ENCODE measurements at places on chromosomes 6 and 20.
A peak's percentile ranks its signal among the peaks of the same experiment; 100 is the strongest.

- no peak for DNase-seq
Observed at GRCh38 chr6:33241968-33242367, 29.7 kb downstream of the VPS52 start.

DNA sequence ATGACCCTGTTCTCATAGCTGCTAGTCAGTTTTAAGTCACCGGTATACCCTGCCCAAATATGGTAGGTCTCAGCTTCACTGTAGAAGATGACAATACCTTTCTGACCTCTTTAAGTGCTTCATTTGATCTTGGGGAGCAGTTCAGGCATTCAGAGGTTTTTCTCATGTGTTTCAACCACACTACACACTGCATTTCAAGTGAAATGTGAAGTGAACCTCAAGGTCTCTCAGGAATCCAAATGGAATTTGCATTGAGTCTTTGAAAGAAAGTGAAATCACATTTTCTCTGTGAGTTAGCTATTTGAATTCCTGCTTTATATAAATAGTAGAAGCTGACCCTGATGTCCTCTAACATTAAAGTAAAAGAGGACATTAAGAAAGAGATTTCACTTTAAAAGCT, 461.6 kb downstream of the ADGRB3 start:
- DNase-seq: no peak

GRCh38 chr6:102813489-102814275, 1420.2 kb downstream of the GRIK2 start:
- no peak for DNase-seq

DNA sequence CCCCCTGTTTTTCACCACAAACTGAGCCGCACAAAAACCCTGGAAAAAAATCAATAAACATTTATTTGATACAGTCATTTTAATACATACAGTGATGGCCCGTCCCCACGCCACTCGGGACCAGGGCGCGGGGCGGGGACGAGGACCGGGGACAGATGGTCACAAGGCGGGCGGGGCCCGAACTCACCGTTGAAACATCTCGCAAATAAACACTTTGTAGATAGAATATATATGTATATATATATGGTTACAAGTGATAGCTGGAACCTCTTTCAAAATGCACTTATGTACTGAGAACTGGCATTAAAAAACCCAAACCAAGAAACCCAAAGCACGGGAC, 418 bp upstream of the UCKL1 start:
- no peak for DNase-seq

- DNase-seq: no peak
Observed at GRCh38 chr6:170248861-170249600, 41.8 kb downstream of the DLL1 start.

- no peak for DNase-seq
Observed at GRCh38 chr20:57342829-57343228, 8.2 kb upstream of the RAE1 start.

DNA sequence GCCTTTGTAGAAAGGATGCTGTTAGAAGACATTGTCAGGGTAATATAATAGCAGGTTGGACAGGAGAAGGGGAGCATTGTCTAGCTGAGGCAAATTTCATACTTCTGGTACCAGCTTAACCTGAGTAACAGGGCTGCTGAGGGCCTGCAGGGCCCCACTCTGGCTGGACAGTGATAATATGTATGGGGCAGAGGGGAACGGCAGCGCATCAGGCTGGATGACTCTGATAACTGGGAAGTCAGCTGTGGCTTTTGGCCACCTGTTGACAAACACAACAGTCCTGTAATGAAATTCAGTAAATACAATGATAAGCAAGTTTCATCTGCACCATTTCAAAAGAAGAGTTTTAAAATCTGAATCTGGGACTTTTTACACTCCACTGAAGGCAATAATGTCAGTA, 259.9 kb upstream of the CNR1 start:
- no peak for DNase-seq

DNA sequence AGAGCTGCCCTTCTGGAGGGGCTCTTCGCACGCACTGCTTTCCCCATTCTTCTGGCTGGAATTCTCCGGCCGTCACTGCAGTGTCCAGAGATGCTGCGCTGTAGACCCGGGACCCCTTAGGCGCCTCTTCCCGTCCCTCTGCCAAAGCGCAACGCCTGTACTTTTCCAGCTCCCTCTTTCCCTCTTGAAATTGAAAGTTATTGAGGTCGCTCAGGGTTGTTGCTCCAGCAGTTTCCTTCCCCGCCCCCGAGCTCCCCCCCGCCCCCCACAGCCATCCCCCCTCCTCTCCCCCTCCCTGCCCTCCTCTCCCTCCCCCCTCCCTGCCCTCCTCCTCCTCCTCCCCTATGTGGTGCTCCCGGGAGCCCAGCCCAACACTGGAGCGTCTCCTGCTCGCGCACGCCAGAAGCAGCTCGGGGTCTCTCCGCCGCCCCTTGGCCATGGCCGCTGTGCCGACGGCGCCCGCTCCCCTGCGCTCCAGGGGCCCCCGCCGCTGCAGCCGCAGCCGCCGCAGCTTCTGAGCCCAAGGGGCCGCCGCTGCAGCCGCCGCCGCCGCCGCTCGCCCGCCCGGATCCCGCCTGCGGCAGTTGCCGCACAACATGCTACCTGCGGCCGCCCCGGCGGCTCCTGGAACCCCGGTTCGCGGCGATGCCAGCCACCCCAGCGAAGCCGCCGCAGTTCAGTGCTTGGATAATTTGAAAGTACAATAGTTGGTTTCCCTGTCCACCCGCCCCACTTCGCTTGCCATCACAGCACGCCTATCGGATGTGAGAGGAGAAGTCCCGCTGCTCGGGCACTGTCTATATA, at the start of gene RSPO3:
Gene RSPO3, plus strand, starts transcription at position 374 of the 804 bp plus-strand sequence. CDS start 522 bp downstream, outside the sequence.
- no peak for DNase-seq

GRCh38 chr6:158439255-158439654, 120.6 kb upstream of the TMEM181 start:
- DNase-seq: no peak

- no peak for DNase-seq
Observed at GRCh38 chr6:211871-212497, 80.3 kb upstream of the DUSP22 start.

DNA sequence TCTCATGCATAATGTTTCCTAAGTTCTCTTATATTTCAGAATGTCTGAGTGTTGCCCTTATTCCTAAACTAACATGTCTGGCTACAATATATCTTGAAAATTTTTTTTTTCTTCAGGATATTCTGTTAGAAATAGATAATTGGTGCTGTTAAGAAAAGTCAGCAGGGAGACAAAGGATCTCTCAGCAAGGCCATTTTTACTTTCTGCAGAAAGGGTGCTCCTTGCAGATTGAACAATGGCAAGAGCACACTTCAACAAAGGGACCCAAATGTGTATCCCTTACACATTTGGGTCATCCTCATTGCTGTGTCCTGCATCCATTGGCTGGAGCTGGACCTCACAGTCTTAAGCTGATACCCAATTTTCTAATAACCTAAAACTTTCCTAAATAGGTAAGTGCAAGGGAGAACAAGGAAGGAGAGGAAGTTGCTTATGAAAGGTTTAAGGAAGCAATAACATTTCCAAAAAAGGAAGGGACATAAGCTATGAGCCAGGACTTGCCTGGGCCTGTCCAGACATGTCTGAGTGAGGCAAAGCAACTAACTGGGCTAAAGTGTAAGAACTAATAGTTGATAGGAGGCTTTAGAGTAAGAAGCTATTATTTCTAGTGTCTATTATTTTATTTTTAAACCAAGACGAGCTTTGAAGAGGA, 429.6 kb downstream of the BCKDHB start:
- DNase-seq: no peak

DNA sequence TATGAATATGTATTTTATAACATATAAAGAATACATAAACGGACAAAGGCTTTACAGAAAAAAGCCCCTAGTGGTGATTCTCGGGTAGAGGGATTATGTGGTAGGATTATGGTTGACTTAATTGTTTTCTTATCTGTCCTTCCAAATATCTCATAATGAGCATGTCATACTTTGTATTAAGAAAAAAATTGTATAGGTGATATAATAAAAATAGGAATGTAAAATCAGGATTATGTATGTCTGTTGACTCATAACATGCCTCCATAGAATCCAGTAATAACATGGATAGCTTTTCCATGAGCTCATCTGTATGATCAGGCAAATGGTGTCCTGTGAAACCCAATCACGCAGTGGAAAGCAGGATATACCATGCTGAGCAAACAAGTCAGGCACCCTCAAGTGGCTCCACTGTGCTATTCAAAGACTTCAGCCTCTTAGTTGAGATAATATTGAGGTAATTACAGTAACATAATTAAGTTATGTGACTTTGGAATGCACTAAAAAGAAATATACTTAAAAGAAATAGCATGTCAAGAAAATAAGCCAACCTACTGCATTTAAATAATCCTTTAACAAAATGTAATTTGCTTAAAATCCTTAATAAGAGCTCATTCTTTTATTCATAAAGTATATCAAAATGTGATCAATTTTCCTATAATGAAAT, 39.6 kb upstream of the PRELID3B start:
- no peak for DNase-seq

DNA sequence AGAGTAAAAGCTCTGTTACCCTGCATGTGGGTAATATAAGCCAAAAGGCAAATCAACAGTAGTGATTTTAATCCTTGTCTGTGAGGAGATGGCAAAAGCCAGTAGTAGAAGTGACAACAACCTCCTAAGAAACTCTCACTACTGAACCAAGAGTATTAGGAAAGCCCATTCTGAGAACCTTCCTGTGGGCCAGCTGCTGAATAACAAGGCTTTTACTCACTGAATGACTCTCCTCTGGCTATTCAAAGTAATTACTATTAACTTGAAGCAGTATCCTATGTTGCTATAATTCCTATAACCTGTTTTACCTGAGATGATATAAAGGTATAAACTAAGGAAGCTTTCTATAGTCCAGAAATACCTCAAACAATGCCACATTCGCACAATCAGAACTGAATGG, 55.1 kb downstream of the CHD6 start:
- no peak for DNase-seq

DNA sequence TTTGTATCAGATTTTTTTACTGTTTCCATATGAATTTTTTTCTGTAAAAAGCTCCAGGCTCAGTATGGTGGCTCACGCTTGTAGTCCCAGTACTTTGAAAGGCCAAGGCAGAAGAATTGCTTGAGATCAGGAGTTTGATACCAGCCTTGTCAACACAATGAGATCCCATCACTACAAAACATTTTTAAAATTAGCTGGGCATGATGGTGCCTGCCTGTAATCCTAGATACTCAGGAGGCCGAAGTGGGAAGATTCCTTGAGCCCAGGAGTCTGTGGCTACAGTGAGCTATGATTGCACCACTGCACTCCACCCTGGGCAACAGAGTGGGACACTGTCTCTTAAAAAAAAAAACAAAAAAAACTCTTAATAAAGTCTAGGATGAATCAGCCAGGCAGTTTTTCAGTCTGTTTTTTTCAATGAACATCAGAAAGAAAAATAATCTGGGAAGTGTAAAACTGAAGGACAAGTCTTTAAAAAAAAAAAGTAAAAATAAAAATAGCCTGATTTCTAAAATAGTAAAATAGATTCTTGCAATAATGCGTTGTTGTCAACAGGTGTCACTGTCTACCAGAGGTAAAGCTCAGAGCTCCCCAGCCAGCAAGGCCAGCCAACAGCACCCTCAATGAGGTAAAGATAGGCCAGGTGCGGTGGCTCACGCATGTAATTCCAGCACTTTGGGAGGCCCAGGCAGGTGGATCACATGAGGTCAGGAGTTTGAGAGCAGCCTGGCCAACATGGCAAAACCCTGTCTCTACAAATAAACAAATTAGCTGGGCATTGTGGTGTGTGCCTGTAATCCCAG, 9.3 kb upstream of the ATG5 start:
- peak; percentile 22 for DNase-seq

DNA sequence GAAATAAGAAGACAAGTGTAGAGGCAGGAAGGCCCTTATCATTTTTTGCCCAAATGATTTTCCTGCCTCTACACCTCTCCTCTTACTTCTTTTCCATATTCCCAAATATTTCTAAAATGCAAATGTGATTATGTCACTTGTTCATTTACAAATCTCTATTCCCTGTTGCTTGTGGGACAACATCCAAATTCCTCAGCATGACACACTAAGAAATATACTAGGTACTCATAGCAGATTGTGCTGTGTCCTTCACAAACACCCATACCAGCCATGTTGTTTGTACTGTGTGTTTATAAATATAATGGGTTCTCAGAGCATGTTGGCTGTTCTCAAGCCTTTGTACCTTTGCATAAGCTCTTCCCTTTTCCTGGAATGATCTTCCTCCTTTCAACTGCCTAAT, 17.7 kb upstream of the FYN start:
- DNase-seq: no peak

GRCh38 chr20:16209951-16210361, 363.3 kb downstream of the KIF16B start:
- DNase-seq: peak; percentile 25

DNA sequence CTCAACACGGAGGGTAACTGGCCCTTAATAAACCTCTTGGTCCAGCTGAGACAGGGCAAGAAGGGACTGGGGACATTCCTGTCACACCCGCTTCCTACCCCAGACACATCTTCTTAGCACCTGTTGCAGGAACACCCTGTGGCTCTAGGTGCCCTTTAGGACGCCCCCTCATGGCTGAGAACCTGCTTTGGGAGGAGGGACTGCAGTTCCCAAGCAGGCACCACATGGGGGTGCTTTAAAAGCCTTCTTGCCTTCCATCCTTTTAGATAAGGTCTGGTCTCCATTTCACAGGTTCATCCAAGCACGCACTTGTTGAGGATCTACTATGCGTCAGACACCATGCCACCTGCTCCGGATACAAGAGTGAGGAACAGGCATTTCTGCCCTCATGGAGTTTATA, 26.6 kb downstream of the NSFL1C start:
- no peak for DNase-seq

DNA sequence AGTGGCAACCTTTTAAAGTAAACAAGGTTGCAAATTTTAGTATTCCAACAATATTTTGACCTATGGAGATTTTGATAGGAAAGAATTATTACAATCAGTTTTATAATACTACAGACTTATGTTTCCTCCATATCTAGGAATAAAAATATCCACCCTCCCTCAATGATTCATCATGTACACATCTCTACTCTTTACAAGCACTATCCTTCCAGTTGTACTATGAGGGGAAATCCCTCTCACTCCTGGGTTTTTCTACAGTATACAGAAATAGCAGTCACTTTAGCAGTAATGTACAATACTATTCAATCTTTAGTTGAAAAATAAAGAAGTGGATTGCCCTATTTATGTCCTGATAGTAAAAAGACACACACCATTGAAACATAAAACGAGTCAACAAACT, 46.3 kb upstream of the SCML4 start:
- no peak for DNase-seq

DNA sequence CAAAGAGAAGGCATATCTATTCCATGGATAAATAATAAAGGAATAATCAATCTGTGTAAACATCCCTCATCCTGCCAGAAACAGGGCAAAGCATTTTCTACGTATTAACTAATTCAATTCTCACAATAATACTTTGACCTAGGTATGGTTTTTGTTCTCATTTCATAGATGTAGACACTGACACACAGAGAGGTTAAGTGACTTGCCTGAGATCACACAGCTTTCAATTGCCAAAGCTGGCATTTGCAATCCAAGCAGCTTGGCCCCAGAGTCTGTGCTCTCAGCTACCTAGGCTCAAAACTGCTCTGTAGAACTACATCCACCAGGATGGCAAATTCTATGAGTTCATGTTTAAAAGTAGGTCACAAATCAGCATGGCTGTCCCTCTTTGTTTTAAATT, 124.9 kb downstream of the BMP7 start:
- DNase-seq: no peak

GRCh38 chr20:12090920-12091319, 173.2 kb downstream of the BTBD3 start:
- no peak for DNase-seq
